ENCODE measurements at places on chromosomes 2 and 18. TPM values are rescaled to one million over a fixed set of nuclear protein-coding genes. Genes with fewer than 3 reads are reported as not detected.

DNA sequence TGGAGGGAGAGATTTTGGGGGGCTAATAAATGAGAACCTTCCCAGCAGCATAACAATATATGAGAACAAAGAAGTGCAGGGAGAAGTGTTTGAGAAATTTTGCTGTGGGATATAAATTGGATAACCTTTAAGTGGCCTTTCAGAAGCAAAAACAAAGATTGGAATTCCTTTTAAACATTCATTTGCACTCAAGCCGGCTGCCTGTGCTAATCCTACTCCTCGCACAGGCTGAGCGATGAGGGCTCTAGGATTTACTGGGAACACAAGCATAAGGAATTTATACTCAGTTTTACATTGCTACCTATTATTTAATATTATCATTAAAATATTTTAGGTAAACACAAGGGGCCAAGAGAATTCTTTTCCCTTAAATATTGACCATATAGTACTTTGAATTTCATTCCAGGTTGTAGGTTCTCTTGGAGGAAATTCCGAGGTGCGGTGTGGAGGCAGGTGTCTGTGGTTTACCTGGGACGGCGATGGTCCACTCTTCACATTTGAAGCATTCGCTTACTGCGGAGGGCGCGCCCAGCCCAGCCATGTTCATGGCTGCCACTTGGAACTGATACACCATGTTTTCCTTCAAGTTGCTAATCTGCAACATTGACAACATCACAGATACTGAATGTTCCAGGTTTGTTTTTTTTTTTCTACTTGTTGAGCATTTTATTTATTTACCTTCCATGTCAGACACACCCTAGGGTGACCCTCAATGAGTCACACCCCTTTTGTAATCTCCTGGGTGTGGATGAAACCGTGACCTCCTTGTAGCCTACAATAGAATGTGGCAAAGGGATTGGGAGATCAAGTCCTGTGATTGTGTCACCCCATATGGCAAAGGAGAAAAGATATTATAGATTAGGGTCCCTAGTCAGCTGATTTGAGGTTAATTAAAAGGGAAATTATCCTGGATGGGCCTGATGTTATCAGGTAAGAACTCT lies 100.1 kb downstream of the MYOM1 start:
- H3K36me3 ChIP-seq: peaks cover 8% of the 10 kb centered on the region
- no peaks in the 10 kb centered on the region for H3K4me1 ChIP-seq
- no peak for DNase-seq
- H3K27ac ChIP-seq: no peak overlapping the region
- no peaks in the 10 kb centered on the region for H3K27me3 ChIP-seq

DNA sequence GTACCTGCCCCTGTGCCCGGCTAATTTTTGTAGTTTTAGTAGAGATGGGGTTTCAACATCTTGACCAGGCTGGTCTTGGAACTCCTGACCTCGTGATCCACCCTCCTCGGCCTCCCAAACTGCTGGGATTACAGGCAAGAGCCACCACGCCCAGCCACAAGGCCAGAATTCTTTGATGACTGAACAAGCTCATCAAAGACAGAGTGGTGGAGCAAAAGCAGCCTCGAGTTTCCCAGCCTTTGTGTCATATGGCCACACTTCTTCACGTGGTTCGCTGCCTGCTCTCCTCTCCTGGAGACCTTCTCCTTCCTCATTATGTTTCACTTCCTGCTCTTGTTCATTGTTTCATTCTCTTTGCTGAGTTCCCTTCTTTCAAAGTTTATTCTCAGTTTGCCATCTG lies 9.9 kb upstream of the NPC1 start:
- H3K4me1 ChIP-seq: peaks cover 20% of the 10 kb centered on the region
- no peak overlapping the region for H3K27ac ChIP-seq
- no peak overlapping the region for H3K4me3 ChIP-seq
- no peak for DNase-seq
- H3K27me3 ChIP-seq: no peaks in the 10 kb centered on the region

GRCh38 chr2:98649135-98649991 lies 41.0 kb downstream of the UNC50 start:
- no peaks in the 10 kb centered on the region for H3K4me1 ChIP-seq
- no peaks in the 10 kb centered on the region for H3K27me3 ChIP-seq
- no peaks in the 10 kb centered on the region for H3K36me3 ChIP-seq
- H3K4me3 ChIP-seq: no peak overlapping the region
- H3K27ac ChIP-seq: no peak overlapping the region

- H3K27ac ChIP-seq: no peak overlapping the region
- H3K4me1 ChIP-seq: no peaks in the 10 kb centered on the region
- no peaks in the 10 kb centered on the region for H3K36me3 ChIP-seq
- no peak overlapping the region for H3K4me3 ChIP-seq
Observed at GRCh38 chr2:17442334-17442733, 75.9 kb downstream of the RAD51AP2 start.

The FAM124B gene
- 0.62 TPM for total RNA-seq

DNA sequence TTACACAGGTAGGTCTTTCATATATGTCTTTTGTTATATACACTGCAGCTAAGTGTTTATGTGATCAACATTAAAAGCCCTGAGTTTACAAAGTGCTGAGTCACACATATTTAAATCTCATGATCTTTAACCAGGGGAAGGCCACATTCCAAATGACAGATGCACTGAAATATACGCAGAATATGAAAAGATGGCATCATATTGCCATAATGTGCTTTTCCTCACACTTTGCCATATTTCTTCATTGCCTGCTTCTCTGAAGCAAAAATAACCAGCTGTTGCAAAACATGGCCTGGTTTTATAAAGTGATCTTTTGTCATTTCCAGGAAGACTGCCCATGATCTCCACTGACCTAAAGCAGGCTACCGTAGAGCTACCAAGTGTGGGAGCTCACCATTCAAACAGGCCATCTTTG lies 93.5 kb upstream of the MAPRE2 start:
- no peaks in the 10 kb centered on the region for H3K27me3 ChIP-seq
- no peak overlapping the region for H3K27ac ChIP-seq
- H3K4me1 ChIP-seq: peaks cover 7% of the 10 kb centered on the region
- no peak for DNase-seq
- H3K4me3 ChIP-seq: no peak overlapping the region
- H3K36me3 ChIP-seq: no peaks in the 10 kb centered on the region

GRCh38 chr18:61731693-61732376 lies 161.0 kb downstream of the RNF152 start:
- no peak for DNase-seq
- H3K4me1 ChIP-seq: peaks cover 20% of the 10 kb centered on the region
- H3K27ac ChIP-seq: peak overlapping the region; percentile 81
- no peak overlapping the region for H3K4me3 ChIP-seq
- no peaks in the 10 kb centered on the region for H3K27me3 ChIP-seq
- H3K36me3 ChIP-seq: no peaks in the 10 kb centered on the region

GRCh38 chr2:134289225-134289624 lies 35.4 kb downstream of the MGAT5 start:
- H3K4me1 ChIP-seq: peaks cover 48% of the 10 kb centered on the region
- H3K27ac ChIP-seq: no peak overlapping the region
- no peaks in the 10 kb centered on the region for H3K27me3 ChIP-seq
- H3K36me3 ChIP-seq: no peaks in the 10 kb centered on the region

DNA sequence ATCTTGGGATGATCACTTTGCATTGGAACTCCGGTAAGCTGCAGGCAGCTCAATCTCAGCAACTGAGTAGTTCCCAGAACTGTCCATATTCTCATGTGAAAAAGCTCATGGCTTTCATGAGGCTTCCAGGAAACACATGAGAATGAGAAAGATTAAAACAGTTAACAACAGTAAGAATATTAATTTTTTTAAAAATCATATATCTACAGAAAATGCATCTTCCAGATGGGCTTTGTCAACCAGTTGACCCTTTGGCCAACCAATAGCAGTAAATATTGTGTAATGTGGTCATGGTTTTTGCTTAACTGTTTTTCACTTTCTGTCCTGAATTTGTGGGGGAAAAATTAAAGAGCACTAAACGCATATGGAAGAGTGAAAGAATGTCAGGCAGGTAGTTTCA lies 131.2 kb upstream of the CCDC195 start:
- no peak overlapping the region for H3K4me3 ChIP-seq
- no peak for DNase-seq
- no peak overlapping the region for H3K27ac ChIP-seq
- H3K4me1 ChIP-seq: no peaks in the 10 kb centered on the region
- no peaks in the 10 kb centered on the region for H3K27me3 ChIP-seq

GRCh38 chr18:79738581-79739439 lies 58.9 kb upstream of the KCNG2 start:
- H3K4me3 ChIP-seq: no peak overlapping the region
- no peaks in the 10 kb centered on the region for H3K27me3 ChIP-seq
- no peaks in the 10 kb centered on the region for H3K36me3 ChIP-seq
- DNase-seq: no peak
- peak overlapping the region; percentile 28 for H3K27ac ChIP-seq
- H3K4me1 ChIP-seq: no peaks in the 10 kb centered on the region

The NEMP2 gene
- total RNA-seq: 3.6 TPM

GRCh38 chr2:235876099-235876679 lies 292.0 kb downstream of the GBX2 start:
- no peak overlapping the region for H3K4me3 ChIP-seq
- DNase-seq: no peak
- no peaks in the 10 kb centered on the region for H3K36me3 ChIP-seq
- no peak overlapping the region for H3K27ac ChIP-seq
- H3K27me3 ChIP-seq: no peaks in the 10 kb centered on the region

The PLCD4 gene
- 1.2 TPM for total RNA-seq

The SOCS6 gene
- total RNA-seq: 31.8 TPM

DNA sequence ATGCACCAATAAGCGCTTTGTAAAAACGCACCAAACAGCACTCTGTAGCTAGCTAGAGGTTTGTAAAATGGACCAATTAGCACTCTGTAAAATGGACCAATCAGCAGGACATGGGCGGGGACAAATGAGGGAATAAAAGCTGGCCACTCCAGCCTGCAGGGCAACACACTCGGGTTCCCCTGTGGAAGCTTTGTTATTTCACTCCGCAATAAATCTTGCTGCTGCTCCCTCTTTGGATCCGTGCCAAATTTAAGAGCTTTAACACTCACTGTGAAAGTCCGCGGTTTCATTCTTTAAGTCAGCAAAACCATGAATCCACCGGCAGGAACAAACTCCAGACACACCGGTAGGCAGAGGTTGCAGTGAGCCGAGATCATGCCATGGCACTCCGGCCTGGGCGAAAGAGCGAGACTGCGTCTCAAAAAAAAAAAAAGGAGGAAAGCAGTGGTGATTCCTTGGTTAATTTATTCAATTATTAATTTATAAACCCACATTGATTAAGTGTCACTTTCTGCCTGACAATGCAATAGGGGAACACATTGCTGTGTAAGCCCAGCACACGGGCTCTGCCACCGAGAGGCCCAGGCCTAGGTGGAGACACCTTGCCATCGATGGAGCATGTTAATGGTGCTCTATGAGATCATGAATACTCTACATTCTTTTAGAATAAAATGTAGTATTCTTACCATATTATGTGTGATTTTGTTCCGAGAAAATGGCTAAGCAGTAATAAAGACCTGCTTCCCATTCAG lies 687.6 kb upstream of the HS6ST1 start:
- no peaks in the 10 kb centered on the region for H3K36me3 ChIP-seq
- DNase-seq: no peak
- no peak overlapping the region for H3K27ac ChIP-seq

DNA sequence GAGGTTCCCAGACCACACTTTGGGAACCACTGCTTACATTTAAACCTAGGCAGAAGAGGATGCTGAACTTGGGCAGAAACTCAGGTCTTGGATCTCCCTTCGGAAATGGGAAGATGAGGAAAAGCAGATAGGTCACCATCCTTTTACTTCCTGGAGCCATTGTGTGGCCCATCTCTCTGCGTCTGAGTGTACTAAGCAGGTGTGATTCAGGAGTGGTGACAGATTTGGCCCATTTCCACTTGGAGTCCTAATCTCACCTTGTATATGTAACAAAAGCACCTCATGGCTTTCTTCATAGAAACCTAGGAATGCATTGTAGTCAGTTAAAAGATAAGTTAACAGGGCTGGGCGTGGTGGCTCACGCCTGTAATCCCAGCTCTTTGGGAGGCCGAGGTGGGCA lies 71.0 kb downstream of the PRKCE start:
- no peaks in the 10 kb centered on the region for H3K27me3 ChIP-seq
- H3K27ac ChIP-seq: no peak overlapping the region
- no peaks in the 10 kb centered on the region for H3K36me3 ChIP-seq
- H3K4me1 ChIP-seq: peaks cover 21% of the 10 kb centered on the region

DNA sequence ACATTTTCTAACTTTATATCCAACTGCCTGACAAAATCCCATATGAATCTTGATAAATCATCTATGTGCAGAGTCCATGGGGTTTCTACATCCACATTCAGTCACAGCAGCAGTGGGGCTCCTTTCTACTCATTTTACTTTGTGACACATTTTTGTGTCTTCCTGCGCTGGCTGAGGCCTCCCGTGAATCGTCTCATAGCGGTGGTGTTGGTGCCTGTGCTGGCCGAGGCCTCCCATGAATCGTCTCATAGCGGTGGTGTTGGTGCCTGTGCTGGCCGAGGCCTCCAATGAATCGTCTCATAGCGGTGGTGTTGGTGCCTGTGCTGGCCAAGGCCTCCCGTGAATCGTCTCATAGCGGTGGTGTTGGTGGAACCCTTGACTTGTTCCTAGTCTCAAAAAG lies 17.0 kb downstream of the SNED1 start:
- peaks cover 3% of the 10 kb centered on the region for H3K4me1 ChIP-seq
- H3K36me3 ChIP-seq: no peaks in the 10 kb centered on the region
- DNase-seq: no peak
- H3K27ac ChIP-seq: no peak overlapping the region

DNA sequence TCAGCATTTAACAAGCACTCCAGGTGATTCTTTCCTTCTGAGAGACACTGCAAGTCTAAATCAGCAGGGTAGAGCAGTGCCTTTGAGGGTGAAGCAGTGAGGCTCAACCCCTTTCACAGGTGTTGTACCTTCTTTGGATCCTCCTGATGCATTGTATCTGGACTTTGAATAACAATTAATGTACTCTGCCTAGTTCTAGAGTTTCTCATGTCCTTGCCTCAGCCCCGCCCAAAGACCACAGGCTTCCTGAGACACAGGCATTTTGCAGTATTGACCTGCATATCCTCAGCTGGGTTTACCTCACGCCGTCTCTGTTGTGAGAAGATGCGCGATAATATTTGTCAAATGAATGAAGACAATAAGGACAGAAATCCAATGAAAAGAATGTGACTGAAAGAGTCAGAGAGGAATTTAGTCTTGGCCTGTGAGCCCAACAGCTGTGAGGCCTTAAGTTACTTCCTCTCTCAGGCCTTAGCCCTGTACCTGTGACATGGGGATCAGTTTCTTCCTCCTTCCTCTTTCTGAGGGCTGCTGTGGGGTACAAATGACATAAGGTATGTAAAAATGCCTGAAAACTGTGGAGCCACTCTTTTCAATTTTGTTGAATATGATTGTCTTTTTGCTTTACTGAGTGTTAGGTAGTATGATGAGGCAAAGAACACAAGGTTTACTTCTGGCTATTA lies 43.7 kb downstream of the WIPF1 start:
- no peak overlapping the region for H3K4me3 ChIP-seq
- H3K27ac ChIP-seq: no peak overlapping the region
- DNase-seq: no peak
- peaks cover 18% of the 10 kb centered on the region for H3K4me1 ChIP-seq
- H3K27me3 ChIP-seq: no peaks in the 10 kb centered on the region

The MYO3B gene
- total RNA-seq: not detected

The CNGA3 gene
- total RNA-seq: 0.11 TPM

The BBS5 gene
- total RNA-seq: 10.3 TPM

Measured in heart right ventricle (tissue), 16 donors.